Activated B cell treated with CpG ODN at 0.5 μM for 24 hours (primary cell): ENCODE measurements at places on chromosomes 2 and 18. TPM values are rescaled to one million over a fixed set of nuclear protein-coding genes. Genes with fewer than 3 reads are reported as not detected.
A peak's percentile ranks its signal among the peaks of the same experiment; 100 is the strongest.

GRCh38 chr2:53786352-53786704, 425 bp downstream of the ASB3 start:
- H3K4me3 ChIP-seq: peak overlapping the region; percentile 91
- no peak for DNase-seq
- peaks cover 25% of the 10 kb centered on the region for H3K36me3 ChIP-seq
- H3K4me1 ChIP-seq: peaks cover 50% of the 10 kb centered on the region

The APCDD1 gene
- 0.15 and 0.38 TPM in 2 replicates for total RNA-seq

- H3K4me1 ChIP-seq: no peaks in the 10 kb centered on the region
- DNase-seq: no peak
- H3K27me3 ChIP-seq: no peaks in the 10 kb centered on the region
- no peaks in the 10 kb centered on the region for H3K36me3 ChIP-seq
- no peak overlapping the region for H3K27ac ChIP-seq
Measured at GRCh38 chr2:150526827-150527226, 39.4 kb upstream of the RND3 start.

DNA sequence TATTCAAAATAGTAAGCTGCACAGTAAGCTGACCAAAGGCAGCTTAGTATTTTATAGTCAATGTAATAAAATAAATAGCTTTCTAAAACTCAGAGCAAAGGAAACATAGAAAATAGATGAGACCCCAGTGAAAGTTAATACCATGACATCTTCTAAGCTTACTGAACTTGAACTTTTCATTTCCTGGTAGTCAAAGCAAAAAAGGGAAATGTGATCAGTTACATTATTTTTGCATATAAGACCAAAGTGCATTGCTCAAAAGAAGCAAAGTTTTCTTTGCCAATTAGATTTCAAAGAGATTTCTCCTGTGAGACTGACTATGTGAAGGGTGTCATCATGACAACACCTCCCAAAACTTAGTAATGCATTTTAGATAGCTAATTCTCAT, 70.2 kb downstream of the MYO1B start:
- H3K4me1 ChIP-seq: peaks cover 50% of the 10 kb centered on the region
- H3K4me3 ChIP-seq: peak overlapping the region; percentile 62
- DNase-seq: no peak
- no peaks in the 10 kb centered on the region for H3K36me3 ChIP-seq

The IL1R2 gene
- not detected in 2 replicates for total RNA-seq

The RPRD1A gene
- 40.7 and 47.6 TPM in 2 replicates for total RNA-seq

The FHL2 gene
- 0.16 and 0.27 TPM in 2 replicates for total RNA-seq

DNA sequence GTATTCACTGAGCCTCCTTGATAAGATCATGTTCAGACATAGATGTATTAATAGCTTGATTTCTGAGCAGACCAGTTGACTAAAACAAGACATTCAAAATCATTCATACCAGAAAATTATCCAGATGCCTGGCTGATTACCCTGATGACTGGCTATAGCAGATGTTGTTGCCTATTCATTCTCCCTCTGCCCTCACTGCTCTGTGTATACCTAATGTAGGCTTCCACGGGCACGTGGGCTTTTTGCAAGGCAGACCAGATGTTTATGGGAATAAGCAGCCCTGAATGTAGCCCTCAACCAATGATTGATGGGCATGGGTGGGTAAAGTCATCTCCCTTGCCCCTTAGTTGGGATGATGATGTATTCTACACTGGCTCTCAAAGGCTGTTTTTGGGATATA, 289.1 kb downstream of the MBD2 start:
- no peak overlapping the region for H3K27ac ChIP-seq
- H3K36me3 ChIP-seq: no peaks in the 10 kb centered on the region
- H3K27me3 ChIP-seq: no peaks in the 10 kb centered on the region
- H3K4me1 ChIP-seq: no peaks in the 10 kb centered on the region

The ANKRD62 gene
- not detected in 2 replicates for total RNA-seq

The LOXL3 gene
- 1.4 and 2.3 TPM in 2 replicates for total RNA-seq

DNA sequence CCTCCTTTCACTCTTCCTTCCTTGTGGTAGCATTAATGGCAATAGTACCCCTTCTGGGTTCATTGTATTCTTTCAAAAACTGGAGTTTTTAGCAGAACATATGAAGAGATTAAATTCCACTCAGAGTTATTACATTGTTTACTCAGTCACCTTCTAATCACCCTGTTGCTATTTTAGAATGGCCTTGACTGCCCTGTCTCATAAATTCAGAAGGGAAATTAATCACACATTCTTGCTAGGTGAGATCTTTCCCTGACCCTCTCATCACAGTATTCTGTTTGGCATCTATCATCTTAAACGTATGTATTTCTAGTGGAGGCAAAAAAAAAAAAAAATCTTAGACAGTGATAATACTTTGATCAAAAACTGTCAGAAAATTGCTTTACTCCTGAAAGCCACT, 760.4 kb downstream of the ADCYAP1 start:
- no peak overlapping the region for H3K27ac ChIP-seq
- no peak overlapping the region for H3K4me3 ChIP-seq
- no peaks in the 10 kb centered on the region for H3K4me1 ChIP-seq
- H3K27me3 ChIP-seq: no peaks in the 10 kb centered on the region
- DNase-seq: no peak

DNA sequence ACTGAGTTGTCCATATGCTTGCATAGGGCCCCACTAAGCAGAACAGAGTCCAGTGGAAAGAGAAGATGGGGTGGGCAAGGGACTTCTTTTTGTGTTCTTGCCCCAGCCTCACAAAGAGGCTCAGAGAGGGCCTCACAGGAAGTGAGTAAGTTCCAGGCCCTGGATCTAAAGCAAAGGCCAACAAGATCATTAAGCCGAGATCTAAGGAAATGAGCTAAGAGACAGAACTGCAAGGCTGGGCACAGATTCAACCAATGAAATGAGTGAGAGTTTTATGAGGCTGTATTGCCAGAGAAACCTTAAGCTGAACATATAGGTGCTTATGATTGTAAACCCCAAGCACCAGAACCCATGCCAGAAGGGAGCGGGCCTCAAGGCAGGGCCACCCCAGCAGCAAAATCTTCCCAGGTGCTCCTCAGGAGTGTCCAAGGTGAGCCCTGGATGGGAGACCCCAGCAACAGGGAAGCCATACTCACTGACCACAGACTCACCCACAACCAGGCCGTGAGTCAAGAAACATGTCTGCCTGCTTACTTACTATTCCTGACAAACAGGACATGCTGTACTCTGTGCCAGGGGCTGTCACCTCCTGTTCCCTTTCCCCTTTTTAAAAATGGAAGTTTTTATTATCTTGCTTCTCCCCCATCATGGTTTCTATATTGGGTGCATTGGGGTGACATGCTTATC, 40.2 kb downstream of the SLC14A1 start:
- no peak overlapping the region for H3K27ac ChIP-seq
- no peaks in the 10 kb centered on the region for H3K4me1 ChIP-seq
- no peak overlapping the region for H3K4me3 ChIP-seq
- no peaks in the 10 kb centered on the region for H3K36me3 ChIP-seq

The DSG1 gene
- total RNA-seq: not detected in 2 replicates

GRCh38 chr2:186554850-186555671, 34.8 kb upstream of the ITGAV start:
- no peak for DNase-seq
- no peaks in the 10 kb centered on the region for H3K4me1 ChIP-seq
- no peaks in the 10 kb centered on the region for H3K36me3 ChIP-seq
- H3K4me3 ChIP-seq: no peak overlapping the region
- H3K27me3 ChIP-seq: peaks cover 5% of the 10 kb centered on the region

GRCh38 chr18:14189858-14190257, 57.6 kb upstream of the ZNF519 start:
- DNase-seq: no peak
- no peaks in the 10 kb centered on the region for H3K36me3 ChIP-seq
- no peak overlapping the region for H3K27ac ChIP-seq
- H3K4me1 ChIP-seq: no peaks in the 10 kb centered on the region

The UGT1A8 gene
- total RNA-seq: not detected in 2 replicates
